ENCODE measurements at places on chromosomes 11 and 22.

- no peak for DNase-seq
These were observed 396 bp downstream of the OSBP start for GRCh38 chr11:59615120-59615636.

DNA sequence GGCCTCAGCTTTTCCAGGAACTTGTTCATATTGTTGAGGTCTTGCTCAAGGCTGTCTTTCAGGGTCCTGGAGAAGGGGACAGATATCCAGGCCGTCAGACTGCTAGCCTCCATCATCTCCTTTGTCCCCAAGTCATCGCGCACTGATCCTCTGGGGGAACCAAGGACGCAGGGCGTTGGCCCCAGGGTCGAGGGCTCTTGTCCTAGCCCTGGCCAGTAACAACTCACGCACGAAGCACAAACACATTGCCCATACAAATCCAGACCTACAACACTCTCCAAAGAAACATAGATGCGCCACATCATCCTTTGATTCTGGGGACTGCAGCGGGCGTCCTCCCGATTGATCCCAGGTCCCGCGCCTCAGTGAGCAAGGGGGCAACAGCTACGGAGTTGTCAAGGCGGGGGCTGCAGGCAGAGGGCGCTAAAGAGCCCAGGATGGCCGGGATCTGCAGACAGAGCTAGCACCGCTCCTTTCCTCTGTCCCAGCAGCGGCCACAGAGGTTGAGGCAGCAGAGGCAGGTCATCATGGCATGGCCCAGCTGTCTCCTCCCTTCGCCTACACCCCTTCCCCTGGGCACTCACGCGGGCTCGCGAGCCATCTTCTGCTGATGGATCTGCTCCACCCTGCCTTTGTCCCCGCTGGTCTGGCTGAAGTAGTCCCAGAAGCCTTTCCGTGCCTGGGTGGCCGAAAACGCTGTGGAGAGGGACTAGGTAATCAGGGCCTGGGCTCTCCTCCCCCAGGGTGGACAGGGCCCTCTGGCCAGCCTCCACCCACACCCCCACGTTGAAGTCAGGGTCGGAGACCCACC is 472 bp downstream of the APOA5 start:
- peak; percentile 74 for DNase-seq

- DNase-seq: no peak
These were observed 106.5 kb downstream of the ALX4 start for GRCh38 chr11:44203270-44204043.

DNA sequence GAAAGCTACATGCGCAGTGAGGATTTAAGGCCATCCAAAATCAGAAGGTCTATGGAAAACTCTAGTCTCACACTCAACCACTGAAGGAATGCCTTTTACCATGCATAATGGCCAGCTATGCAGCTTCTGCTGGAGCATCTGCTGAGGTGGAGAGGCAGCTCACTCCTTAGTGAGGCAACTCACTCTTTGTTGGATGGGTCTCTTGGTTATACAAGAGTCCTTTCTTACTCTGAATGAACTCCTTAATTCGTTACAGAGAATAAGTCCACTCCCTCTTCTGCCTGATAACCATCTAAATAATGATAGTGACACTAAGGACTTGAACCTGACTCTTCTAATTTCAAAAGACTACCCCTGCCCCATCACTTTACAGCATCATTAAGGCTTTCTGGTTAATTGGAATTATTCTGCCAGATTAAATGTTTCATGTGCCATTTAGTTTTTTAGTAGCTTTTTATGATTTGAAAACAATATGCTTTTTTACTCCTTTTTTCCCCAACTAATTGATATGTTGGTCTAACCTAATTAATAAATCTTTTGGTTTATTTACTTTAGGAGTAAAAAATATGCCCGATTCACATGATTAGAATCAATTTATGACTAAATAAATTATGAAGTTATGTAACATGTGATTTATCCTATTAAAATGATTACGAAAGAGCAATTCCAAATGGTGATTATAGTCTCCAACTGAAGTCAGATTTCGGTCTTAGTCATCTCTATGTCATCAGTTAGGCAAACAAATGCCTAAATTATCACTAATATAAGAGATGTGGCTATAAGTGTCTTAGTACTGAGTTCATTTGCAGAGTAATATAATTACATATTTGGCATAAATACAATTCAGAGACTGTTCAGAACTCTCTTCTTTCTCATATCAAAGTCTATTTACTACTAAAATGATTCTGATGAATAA is 286.7 kb upstream of the CCDC90B start:
- no peak for DNase-seq

- no peak for DNase-seq
These were observed 217.8 kb upstream of the ZBED5 start for GRCh38 chr11:11075515-11076171.

GRCh38 chr22:50640857-50641647 is 13.1 kb upstream of the ARSA start:
- peak; percentile 82 for DNase-seq

DNA sequence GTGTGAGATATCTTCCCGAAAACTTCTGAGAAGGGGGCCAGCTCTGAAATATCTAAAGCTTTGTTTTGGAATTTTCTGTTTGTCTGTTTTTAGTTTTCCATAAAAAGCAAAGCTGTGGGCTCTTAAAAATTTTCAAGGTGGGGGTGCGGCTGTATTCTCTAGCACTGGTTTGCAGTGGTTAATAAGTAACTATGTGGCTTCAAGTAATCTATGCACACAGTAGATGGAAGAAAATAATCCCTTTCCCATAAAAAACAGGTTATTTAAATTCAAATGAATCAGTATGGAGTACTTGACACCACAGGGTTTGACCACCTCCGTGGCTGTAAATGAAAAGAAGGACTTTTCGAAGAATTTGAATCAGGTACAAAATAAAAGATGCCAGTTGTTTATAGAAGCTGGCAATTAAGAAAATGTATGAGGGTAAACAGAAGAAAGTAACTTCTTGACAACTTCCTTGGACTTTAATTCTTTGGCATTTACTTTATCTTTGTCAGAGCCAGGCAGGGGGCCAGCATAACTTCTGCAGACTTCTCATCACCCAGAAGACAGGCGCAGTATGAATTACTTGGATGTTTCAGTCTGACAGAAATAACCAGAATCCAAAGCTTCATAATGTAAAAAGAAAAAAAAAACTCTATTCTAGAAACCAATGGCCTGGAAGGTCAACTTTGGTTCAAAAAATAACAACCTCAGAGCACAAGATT is 981.0 kb downstream of the DLG2 start:
- DNase-seq: no peak

DNA sequence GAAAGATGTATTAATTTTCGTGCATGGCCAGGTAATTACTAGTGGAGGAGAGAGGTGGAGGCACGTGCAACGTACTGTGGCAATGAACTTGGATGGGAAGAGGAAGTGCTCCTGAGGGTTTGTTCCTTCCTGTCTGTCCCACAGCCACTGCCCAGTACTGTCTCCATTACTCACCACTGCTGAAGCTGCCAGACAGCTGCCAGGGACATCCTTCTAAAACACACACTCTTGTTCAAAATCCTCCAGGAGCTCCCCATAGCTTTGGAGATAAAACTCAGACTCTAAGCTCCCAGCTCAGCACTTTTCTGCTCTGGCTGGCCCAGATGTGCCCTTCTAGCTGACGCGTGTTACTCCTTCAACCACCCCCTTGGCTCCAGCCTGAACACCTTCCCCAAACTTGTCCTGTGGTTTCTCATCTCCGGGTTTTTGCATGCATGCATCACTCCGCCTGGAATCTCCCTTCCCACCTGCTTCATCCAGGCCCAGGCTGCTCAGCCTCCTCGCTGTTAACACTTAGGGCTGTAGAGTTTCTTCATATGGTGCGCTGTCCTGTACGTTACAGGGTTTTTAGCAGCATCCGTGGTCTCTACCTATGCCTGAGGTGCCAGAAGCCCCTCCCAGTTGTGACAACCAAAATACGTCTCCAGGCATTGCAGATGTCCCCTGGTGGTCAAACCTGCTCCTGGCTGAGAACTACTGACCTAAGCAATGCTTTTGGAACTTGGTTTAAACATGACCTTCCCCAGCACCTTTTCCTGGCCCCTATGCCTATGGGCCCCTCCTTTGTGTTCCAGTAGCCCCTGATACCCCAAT is 69.5 kb downstream of the C11orf91 start:
- peak; percentile 60 for DNase-seq

DNA sequence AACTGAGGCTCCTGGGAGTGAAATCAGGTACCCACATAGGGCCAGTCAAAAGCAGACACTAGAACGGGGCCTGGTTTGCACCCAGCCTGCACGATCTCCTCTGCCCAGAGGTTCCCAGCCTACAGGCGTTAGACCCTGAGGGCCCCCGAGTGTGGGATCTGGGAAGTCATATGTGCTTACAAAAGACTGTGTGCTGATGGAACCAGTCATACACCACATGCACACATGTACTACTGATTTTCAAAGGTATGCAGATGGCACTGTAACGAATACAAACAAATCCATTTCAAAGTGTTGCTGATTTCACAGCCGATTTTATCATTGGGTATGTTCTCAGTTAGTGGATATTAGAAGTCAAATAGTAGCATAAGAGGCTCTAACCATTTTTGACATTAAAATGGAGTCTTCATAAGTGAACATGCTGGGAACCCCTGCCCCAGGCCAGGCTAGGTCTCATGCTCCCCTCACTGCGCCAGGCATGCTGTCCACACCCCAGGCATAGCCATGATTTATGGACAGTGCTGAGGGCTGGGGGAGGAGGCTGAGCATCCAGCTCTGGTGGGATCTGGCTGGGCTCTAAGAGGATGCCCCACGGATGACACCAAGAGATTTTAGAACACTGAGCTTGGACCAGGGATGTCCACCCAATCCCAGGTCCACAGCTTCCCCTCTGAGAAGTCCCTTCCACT is 38.6 kb upstream of the LRRC32 start:
- no peak for DNase-seq

DNA sequence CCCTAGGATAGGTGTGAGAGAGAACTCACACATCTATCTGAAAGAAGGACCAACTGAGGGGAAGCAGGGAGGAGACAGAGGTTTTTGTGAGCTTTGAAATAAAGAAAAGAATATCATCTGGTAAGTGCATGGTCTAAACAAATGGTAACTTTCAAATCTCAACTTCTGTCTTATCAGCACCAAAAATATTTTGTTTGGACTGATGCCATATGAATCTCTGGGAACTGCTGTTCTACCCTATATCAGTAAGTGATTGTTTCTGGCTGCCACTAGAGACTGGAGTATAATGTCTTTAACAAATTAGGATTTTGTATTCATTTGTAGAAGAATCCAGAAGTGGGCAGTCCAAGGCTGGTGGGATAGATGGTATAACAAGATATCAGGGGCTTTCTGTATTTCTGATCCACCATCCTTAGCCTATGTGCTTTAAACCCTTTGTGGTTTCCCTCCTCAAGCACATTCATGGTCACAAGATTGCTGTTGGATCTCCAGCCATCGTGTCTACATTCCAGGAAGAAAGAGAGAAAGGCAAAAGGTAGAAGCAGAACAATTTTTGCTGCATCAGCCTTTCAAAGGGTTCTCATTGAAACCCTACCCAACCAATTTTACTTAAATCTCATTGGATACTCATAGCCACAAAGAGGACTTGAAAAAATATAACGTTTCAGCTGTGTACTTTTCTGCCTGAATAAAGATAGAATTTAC is 4.7 kb downstream of the HEPHL1 start:
- DNase-seq: no peak

- DNase-seq: no peak
These were observed 1.2 kb downstream of the KMT2A start for GRCh38 chr11:118437208-118438125.
